Neuronal stem cell (in vitro differentiated cells): ENCODE measurements at places on chromosomes 7 and 10.

DNA sequence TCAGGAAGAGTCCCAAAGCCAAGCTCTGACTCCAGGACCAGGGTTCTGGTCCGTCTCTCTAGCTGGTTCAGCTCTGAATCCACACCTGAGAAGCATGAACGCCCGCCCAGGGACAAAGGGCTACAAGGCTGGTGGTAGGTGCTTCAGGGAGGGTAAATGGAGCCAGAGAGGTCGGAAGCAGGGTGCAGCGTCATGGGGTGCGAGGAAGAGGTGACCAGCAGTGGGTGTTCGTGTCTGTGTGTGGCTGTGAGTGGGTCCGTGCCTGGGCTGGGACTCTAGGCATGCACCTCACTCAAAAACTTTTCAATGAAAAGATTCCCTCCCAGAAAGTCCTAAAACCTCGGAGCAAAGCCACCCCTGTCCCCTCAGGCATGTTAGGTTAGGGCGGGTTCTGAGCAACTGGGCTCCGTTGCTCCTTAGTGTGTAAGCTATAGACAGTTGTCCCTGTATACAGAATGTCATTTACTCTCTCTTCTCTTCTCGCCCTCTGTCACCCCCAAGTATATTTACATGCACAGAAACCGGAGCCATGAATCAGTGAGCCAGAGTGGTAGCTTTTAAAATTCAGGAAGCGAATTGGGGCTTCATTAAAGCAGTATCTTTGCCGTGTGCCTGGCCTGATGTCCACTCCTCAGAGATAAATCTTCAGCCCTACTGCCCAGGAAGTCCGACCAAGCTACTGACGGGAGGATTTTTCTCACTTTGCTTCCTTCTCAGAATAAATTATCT is 12.3 kb upstream of the GATA3 start:
- DNase-seq: no peak

GRCh38 chr10:8273749-8274148 is 219.3 kb downstream of the GATA3 start:
- DNase-seq: no peak

DNA sequence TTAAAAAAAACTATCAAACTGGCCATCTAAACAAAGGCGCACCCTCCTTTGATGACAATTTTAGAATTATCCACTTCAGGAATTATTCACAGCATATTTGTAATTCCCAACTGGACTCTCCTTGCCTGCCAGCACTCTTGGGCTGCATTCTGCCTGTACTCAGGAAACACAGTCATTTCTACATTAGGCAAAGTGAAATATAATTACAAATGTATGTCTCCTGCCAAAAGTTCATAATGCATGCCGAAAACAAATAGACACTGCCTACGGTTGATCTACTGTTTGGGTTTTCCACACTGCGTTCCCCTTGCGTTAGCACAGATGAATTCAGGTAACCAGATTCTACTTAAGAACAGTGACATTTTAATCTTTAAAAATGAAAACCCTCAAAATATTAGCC is 1.9 kb downstream of the HGF start:
- no peak for DNase-seq

DNA sequence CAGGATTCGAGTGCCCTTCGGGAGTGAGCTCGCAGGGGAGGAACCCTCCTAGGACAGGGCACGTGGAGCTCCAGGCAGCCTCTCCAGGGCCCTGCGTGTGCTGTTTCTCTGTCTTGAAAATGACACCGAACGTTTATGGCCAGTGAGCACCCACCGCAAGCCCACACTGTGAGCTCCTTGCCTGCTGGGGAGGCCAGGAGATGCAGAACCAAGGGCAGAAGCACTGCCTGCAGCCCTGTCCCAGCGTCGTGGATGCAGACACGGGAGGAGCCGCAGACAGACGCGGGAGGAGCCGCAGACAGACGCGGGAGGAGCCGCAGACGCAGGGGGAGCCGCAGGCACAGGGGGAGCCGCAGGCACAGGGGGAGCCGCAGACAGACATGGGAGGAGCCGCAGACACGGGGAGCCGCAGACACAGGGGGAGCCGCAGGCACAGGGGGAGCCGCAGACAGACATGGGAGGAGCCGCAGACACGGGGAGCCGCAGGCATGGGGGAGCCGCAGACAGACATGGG is 314.4 kb downstream of the PTPRN2 start:
- no peak for DNase-seq
